ENCODE measurements at places on chromosomes 6 and 20.

DNA sequence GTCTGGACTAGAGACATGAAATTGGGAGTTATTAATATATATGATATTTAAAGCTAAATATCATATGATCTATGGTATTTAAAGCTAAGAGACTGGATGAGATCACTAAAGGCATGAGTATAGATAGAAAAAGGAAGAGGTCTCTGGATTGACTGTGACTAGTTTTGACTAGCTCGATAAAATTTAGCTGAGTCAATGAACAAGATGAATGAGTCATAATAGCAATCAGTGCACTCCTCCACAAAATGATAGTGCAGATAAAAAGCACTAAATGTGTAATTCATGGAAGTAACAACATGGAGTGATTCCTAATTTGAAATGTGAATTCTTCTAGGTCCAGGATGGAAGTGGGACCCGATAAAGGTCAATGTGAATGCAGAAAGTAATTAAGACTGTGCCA is 127.4 kb downstream of the PFDN4 start:
- DNase-seq: no peak

- no peak for DNase-seq
These were observed 28.3 kb downstream of the MEP1A start for GRCh38 chr6:46821458-46821881.

- DNase-seq: peak; percentile 90
These were observed 362.6 kb upstream of the RNF217 start for GRCh38 chr6:124599656-124600055.

DNA sequence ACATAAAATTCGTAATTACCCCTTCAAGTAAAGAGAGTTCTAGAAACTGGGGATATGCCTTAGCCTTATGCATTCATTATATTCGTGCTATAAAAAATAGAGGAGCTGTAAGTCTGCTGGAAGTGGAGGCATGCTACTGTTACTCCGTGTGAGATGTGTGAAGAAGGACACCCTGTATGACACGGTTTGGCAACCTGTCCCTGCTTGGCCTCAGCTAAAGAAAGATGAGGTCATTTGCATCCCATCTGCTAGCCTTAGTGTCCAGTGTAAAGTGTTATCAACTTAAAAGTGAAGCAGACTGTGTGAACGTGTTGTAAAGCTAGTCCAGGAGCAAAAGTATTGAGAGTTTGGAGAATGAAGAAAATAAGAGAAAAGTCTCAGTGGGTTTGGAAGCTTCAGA is 135.1 kb upstream of the RAB32 start:
- no peak for DNase-seq

- DNase-seq: no peak
These were observed 31.9 kb upstream of the FABP7 start for GRCh38 chr6:122747573-122747972.

DNA sequence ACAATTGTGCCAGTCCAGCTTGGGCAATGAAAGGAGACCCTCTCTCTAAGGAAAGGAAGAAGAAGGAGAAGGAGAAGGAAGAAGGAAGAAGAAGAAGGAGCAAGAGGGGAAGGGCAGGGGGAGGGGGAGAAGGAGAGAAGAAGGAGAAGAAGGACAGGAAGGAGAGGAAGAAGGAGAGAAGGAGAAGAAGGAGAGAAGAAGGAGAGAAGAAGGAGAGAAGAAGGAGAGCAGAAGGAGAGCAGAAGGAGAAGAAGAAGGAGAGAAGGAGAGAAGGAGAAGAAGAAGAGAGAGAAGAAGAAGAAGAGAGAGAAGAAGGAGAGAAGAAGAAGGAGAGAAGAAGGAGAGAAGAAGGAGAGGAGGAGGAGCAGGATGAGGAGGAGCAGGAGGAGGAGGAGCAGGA is 22.5 kb upstream of the DEFB116 start:
- DNase-seq: no peak

GRCh38 chr6:143090314-143091044 is 29.8 kb downstream of the AIG1 start:
- no peak for DNase-seq

- DNase-seq: no peak
These were observed 30.3 kb upstream of the OGFRL1 start for GRCh38 chr6:71258078-71258866.

DNA sequence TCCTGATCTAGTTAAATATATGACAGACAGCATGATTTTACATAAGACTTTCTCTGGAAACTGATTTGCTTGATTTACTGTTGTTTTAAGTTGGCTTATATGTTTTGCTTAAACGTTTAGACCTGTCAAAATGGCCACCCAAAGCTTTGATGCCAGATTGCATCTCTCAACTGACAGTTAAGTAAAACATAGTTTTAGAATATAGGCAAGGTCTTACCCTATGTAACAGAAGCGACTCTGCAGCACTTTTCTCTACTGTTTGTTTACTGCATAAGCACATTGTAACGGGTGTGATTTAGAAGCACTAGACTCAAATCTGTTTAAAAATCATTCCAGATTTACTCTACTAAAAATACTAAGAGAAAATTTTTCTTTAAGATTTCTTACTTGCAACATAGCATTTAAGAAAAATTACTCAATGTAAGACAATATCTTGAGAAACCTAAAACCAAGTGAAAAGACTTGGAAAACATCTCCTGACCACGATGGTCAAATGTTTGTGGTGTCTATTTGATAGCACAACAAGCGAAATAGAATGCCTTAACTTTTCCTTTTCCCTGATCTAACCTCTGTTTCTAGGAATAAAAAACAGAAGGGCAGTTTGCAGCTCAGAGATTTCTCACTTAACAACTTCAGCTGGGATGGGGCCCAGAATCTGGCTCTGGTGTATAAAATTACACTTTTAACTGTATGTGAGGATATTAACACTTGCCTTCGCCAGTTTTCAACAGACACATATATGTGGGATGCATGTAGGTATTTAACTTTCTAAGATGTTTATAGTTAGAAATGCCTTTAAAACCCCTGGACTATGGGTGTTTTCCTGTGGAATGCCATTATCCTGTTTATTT is 47.4 kb downstream of the AIG1 start:
- no peak for DNase-seq

DNA sequence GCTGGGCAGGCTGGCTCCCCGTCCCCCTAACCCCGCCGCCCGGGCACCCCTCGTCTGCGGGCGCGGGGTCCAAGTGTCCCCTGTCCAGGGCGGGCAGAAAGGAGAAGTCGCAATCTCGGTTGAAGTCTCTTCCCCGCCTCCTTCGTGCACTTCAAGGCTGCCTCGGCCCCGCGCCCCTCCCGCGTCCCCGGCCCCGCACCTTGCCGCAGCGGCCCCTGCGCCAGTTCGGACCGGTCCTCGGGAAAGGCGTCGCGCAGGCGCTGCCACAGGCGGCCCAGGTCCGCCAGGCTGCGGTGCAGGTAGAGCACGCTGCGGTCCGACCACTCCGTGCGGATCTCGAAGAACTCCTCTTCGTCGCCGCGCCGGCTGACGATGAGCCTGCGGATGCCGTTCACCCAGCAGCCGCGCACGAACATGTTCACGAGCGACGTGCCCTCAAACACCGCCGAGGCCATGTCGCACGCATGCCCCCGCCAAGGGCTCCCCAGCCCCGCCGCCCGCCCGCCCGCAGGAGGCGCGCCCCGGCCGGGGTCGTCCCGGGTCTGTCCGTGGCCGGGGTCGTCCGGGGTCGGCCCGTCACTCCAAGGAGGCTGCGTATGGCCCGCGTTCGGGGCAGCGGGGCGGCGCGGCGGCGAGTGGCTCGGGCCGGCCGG is at the start of gene PXDC1:
Gene PXDC1 (minus strand): TSS at position 637 of the 653 bp plus-strand sequence. CDS start 182 bp downstream, at position 455.
- DNase-seq: no peak

GRCh38 chr20:61373055-61373399 is 121.0 kb downstream of the CDH4 start:
- no peak for DNase-seq

DNA sequence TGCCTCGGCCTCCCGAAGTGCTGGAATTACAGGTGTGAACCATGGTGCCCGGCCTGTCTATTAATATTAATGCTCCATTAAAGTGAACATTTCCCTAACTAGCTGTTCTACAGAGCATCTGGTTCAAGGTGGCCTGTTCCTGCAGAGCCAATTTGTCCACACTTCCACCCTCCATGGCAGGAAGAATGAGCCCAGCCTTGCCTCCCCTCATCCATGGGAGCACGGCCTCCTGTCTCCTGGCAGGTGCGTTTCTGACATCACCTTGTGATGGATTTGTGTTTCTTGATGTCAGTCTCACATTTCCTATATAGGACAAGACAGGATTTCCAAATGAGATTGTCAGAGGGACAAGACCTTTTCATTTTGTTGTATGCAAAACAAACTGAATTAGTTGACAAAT is 105.7 kb upstream of the FRMD1 start:
- no peak for DNase-seq

DNA sequence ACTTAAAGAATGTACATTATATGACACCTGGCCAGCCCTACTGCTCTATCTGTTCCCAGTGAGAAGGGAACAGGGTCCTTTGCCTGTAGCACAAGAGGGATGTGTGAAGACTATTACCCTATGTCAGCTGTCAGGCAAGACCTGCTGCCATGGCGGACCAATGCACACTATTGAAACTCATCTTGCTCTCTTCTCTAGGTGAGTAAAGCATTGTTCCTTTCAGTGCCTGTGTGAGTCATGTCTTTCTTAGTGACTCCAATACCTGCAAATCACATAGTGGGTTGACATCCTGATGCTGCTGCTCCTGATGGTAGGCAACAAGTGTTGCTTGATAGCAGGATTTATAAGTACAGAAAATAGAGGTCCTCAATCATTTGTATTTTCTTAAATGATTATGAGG is 48.8 kb upstream of the SYNCRIP start:
- DNase-seq: no peak

- DNase-seq: no peak
These were observed 10.2 kb upstream of the HIVEP1 start for GRCh38 chr6:12001706-12002435.

- DNase-seq: no peak
These were observed 35.3 kb downstream of the FOXP4 start for GRCh38 chr6:41581381-41581991.

DNA sequence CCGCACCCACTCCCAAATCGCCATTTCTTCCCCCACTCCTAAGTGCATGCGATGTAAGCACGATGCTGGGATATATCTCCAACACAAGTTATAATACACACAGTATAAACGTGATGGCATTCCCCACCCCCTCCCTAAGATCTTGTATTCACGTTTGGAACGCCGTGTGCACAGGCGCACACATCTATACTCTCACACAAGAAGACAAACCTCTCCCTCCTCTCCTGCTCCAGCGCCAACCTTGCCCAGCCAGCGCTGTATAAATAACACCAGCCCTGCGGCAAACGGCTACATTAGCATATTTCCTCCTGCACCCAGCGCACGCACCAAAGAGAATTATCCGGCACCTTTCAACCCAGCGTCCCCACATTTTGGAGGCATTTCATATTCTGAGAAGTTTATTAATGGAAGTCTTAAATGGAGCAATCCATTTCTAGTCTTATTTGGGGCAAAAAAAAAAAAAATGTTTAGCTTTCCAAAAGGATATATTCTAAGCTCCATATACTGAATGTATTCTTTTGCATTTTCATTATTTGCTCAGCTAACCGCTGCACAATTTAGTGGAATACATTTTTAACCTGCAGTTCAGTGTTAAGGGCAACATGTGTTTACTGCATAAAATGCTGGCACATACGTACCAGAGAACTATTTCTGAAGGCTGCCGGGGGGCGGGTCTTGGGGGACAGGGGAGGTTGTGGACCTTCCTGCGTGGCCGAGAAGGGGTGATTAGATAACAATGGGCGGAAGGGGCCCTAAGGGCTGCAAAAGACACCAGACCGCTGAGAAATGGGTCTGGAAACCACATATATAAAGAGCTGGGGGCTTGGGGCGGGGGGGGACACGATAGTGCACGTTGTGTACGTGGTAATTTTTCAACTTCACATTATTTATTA is 1.1 kb upstream of the SLC22A23 start:
- DNase-seq: no peak

DNA sequence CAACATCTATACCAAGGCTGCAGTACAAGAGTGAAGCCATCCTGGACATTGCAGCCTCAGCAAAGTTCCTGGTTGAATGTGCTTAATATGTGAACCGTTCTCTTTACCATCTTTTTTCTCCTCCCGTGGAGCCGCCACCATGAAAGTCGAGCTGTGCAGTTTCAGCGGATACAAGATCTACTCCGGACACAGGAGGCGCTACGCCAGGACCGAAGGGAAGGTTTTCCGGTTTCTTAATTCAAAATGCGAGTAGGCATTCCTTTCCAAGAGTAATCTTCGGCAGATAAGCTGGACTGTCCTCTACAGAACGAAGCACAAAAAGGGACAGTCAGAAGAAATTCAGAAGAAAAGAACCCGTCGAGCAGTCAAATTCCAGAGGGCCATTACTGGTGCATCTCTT is 8.4 kb upstream of the LINC00237 start:
- no peak for DNase-seq

DNA sequence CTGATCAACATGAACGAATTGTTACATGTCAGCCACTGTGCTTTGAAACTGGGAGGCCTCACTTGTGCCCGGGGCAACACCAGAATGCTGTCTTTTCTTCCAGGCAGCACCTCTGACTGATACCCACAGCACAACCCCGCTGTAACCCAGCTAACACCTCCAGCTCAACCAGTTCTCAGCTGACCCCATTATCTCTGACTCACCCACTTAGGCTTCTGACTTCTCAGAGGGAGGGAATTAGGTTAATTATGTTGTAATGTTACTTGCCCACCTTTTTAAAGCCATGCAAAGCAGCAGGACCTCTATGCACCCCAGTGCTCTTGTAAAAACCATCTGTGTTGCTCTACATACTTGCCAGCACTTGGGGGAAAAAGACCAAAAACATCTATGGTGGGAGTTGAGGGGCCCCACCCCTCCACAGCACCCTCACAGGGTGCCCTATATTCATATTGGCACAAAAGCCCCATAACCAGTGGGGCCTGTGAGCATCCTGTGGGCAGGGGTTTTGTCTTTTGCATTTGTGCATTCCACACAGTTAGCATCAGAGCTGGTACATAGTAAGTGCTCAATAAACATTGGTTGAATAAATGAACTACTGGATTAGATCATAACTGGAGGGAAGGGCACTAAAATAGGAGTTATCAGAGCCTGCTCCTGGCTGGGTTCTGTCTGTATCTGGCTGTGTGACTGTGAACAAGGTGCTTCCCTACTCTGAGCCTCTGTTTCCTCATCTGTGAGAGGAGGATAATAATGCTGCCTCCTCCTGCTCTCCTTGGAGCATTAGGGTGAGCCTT is 22.3 kb downstream of the BNIP5 start:
- DNase-seq: no peak

DNA sequence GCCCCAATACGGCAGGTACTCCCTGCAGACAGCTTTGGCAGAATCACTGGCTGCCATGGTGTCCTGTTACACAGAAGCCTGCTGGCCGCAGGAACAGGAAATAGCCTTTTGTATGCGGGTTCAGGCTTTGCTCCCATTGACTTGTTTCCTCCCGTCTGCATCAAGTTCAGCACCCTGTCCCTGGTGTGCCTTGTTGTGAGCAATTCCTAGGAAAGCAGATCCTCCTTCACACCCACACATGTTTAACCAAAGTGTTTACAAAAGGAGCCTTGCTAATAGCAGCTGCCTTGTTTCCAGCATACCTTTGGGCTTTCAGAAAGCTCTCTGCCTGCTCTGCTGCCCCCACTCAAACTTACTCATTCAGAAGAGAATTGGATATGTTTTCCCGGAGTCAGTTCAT is 127.2 kb upstream of the SUPT3H start:
- DNase-seq: peak; percentile 7
